ENCODE measurements at places on chromosomes 5 and 9.
A peak's percentile ranks its signal among the peaks of the same experiment; 100 is the strongest.

- DNase-seq: peak; percentile 69
Observed at GRCh38 chr5:139633295-139634027, 14.7 kb upstream of the CXXC5 start.

DNA sequence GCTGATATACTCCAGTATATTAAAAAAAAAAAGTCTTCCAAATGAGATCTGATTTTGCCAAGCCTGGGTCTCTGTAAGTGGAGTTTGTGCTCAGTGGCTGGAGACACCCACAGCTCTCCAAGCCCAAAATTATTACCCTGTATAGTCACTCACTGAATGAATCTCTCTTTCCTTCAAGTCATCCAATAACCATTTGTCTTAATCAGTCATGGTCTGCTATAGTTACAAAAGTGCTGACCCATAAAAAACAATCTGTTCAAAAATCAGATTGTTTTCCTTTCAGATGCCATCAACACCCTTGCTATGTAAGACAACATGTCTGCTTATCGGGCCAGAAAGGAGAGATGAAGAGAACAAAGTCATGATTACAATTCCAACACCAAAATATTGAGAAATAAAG is 159.4 kb upstream of the FST start:
- no peak for DNase-seq

GRCh38 chr5:28216939-28217360 is 1178.6 kb upstream of the CDH9 start:
- DNase-seq: no peak

DNA sequence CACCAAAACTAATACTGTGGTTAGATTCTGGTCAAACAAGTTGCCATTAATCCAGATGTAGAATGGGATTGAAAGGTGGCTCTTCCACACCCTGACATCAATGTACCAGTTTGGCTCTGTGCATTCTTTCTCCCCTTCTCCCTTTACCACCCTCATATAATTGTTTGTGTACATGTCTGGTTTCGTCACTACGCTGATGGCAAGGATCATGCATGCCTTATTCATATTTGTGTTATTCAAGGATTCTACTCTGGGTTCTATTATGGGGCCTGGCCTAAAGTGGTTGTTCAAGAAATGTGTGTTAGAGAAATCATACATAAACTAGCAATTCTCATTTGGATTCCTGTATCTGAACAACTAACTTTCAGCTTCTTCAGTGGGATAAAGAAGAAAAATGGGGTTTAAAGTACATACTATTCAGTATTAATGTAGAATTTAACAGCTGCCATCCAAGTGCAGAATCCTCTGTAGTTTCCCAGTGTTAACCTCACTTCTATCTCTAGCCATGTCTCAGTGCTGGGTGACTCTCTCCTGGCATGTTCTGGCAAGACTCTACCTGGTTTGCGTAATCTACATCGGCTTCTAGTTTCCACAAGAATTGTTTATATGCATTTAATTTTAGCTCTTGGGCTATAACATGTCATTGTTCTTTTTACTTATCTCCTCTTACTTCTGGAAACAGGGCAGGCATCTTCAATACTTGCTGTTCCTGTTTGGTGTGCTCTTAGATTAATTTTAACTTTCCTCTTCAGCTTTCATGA is 27.9 kb upstream of the CDKN2B start:
- DNase-seq: no peak

DNA sequence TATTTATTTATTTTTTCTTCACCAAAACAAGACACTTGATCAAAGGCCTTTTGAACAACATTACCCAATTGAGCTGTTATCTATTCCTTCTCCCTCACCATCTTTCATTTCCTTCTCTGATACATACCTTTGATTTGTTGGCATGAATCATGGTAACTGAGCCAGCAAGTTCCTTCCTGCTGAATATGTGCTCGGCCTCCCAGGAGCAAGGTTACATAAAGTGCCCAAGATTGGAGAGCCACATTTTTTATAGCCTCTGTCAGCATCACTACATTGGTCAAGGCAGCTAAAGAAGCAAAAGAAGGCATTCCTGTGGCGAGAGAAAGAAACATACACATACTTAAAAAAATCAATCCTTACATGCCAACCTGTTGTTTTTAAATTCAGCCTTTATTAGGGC is 369.6 kb downstream of the CYLC2 start:
- DNase-seq: no peak

DNA sequence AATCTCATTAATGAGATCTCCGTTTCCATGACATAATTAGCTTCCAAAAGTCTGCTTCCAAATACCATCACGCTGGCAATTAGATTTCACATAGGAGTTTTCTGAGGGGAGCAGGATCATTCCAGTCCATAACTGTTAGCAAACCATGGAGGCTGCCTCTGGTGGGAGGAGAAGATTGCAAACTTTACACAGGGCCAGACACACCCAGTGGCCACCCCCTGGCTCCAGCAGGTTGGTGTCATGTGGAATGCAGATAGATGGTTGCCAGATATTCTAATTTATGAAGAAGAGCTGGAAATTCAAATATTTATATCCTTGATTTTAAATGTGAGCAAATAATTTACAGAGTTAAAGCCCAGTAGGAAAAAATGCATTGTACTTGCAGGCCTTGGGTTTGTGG is 164.2 kb downstream of the ICE1 start:
- DNase-seq: no peak

GRCh38 chr9:109488791-109489492 is 9.2 kb downstream of the PTPN3 start:
- no peak for DNase-seq

DNA sequence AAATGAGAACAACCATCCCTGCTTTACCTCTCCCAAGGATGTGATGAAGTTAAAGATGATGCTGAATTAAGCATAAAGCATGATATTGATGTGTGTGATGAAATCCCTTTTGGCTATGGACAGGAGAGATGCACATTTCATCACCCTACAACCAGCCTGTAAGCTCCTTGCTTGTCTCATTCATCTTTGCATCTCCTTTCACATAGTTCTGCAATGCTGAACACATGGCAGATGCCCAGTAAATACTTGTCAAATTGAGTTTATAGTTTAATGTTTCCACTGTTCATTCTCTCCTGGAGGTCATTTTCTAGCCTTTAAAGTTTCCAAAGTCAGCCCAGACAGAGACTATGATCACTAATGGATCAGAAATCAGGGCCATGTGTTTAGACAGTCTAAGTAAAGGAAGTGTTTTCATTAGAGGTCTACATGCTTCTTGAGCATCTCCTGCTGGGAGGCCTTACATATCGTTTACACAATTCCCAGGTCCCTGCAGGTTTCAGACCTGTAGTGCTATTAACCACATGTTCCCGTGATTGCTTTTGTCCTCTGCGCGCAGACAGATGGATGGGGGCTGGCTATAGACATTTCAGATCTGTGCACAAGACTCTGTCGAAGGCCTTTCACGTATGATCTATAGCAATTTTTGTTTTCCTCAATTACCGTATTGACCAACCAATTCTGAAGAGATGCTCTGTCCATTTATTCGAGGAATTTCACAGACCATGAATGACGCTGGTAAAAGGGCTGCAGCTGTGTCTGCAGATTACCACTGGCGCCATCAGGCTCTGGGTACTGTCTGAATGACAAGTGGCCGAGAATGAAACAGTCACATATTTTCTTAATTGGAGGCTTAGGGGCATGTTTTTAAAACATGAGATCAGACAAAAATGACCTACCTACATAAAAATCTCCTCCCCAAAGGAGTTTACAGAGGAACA is 49.0 kb upstream of the CKMT2 start:
- DNase-seq: no peak

GRCh38 chr5:172569861-172570558 is 71.1 kb upstream of the NEURL1B start:
- DNase-seq: no peak

- DNase-seq: no peak
Observed at GRCh38 chr5:52682492-52682891, 105.2 kb upstream of the ITGA1 start.

- no peak for DNase-seq
Observed at GRCh38 chr9:27787891-27788290, 214.6 kb upstream of the C9orf72 start.

- no peak for DNase-seq
Observed at GRCh38 chr5:142939884-142940283, 169.7 kb downstream of the ARHGAP26 start.

GRCh38 chr9:88174324-88174723 is 36.0 kb upstream of the SPATA31C2 start:
- no peak for DNase-seq

DNA sequence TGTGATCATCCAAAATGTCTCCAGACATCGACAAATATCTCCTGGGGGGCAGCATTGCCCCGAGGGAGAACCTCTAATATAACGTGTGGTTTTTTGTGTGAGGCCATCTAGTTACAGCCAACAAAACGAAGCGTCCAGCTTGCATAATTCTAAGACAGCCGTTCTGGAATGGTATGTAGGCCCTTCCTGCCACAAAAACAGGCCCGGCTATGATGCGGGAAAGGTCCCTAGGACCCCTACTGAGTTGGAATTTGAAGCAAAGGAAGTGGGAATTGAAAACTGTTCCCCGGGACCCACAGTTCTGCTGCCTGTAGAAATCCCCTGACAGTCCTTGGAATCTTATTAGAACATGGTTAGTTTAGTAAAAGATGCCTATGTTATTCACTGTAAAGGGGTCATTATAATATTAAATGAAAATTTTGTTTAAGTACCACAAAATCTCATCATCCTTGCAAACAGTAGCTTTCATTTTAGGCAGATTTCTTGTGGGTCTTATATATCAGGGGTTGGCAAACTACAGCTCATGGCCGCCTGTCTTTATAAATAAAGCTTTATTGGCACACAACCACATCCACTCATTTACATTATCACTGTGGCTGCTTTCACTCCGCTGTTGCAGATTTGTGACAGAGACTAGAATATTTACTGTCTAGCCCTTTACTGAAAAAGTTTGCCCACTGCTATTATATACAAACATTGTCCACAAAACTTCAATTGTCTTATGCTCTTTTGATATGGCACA is 70.7 kb downstream of the MSX2 start:
- DNase-seq: no peak

- DNase-seq: no peak
Observed at GRCh38 chr5:158895588-158895987, 204.1 kb downstream of the EBF1 start.

DNA sequence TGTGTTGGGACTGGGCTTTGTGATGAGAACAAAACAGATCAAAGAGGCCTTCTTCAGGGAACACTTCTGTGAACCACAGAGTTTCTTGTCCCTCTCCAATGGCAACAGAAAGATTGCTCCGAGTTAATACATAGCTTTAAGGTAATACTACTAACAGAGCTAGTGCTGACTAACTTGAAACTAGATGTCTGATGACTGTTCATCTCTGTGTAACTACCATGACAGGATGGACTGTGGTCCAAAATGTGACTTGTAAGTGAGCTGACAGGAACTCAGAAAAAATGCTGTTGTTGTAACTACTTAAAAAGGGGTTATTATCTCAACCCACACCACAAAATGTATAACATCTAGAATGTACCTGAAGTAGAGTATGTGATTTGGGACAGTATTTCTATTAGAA is 630.2 kb upstream of the DMAC1 start:
- no peak for DNase-seq

DNA sequence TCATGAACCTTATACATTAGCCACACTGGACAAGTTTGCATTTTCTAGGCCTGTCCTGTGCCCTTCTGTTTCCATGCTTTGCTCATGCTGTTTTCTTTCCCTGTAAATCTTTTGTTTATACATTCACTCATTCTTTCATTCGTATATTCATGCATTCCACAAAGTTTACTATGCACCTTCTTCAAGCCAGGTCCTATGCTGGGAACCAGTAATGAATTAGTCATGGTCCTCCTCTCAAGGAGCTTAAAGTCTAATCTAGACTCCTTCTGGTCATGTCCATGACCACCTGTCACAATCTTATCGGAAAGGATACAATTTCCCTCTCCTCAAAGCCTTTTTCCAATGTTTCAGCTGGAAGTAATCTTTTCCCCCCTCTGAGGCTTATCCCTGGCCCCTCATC is 9.1 kb upstream of the XPA start:
- DNase-seq: no peak

GRCh38 chr5:98727686-98728085 is 45.8 kb upstream of the RGMB start:
- no peak for DNase-seq

DNA sequence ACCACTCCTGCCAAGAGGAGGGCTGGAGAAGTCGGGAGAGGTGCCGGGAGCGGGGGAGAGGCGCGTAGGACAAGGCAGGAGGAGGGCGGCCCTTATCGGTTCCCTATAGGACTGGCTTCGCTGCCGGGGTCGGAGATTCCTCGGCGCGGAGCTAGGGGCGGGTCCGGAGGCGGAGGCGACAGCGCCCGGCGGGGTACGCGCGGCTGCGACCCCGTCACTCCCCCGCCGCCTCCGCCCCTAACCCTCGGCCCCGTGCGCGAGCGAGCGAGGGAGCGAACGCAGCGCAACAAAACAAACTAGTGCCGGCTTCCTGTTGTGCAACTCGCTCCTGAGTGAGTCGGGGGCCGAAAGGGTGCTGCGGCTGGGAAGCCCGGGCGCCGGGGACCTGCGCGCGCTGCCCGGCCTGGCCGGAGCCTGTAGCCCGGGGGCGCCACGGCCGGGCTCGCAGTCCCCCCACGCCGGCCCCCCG is 2.0 kb downstream of the GLIS3 start:
- DNase-seq: no peak

DNA sequence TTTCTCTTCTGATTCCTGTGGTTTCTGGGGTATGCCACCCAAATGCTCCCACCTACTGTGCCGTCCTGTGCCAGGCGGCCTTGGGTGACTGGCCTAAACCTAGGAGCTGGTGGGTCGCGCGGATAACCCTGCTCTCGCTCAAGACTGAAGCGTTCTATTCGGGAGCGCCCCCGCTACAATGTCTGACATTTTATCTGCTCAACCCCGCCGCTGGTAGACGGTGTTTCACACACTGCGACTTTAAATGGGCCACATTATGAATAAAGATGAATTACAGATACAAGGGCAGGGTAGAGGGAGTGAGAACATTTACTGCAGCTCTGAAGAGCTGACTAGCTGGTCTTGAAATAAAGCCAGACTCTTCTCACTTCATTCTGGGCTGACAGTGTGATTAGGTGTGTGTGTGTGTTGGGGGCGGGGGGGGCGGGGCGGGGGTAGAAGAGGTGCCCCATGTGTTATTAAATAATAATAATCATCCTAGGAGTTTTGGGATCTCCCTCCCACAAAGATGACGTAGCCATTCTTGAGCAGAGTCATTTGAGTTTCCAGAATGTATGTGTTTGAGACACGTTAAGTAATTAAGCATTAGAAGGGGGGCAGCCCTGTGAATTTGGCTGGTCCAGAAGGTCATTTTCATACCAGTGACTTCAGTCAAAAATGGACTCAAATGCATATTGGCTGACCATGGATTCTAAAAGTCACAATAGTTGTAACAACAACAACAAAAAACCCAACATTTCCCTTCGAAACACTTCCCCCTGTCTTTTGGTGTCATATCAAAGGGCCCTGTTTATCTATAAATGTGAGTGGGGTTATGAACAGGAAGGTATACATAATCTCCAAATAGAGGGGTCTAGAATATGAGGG is 1.0 kb upstream of the PTCH1 start:
- no peak for DNase-seq

DNA sequence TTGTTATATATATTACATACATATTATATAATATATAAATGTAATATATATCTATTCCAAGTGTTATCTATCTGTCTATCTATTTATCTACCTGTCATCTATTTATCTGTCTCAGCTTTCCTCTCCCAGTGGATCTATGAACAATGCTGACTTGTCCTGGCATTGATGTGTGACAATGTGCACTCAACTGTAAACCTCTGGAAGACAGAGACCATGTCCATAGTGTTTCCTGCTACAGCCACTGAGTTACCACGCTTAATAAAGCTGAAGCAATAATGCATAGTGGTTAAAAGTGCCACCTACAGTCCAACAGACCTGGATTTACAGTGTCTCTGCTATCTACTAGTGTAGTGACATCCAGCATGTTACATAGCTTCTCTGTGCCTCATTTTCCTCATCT is 57.2 kb upstream of the TMED7 start:
- DNase-seq: no peak
